ENCODE measurements at places on chromosomes 1 and 21.

GRCh38 chr1:94795434-94795833, 24.7 kb upstream of the SLC44A3 start:
- DNase-seq: no peak

- peak; percentile 35 for DNase-seq
Observed at GRCh38 chr1:31663622-31664452, 19.2 kb upstream of the PEF1 start.

DNA sequence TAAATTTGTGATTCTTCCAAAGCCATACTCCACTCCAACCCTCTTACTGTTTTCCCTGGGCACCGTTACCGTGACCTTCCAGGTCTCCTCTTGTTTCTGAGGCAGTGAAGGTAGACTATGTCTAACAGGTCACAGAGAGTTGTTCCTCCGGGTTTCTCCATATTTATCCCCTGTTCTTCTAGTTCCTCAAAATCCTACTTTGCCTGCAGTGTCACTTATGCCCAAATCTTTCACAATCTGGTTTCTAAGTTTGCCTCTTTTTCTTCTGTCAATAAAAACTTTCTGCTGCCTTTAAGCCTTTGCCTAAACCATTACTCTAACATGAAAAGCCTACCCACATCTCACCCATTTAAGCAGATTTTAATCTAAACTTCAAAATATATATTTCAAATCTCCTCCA, 87.7 kb downstream of the C4BPA start:
- no peak for DNase-seq

DNA sequence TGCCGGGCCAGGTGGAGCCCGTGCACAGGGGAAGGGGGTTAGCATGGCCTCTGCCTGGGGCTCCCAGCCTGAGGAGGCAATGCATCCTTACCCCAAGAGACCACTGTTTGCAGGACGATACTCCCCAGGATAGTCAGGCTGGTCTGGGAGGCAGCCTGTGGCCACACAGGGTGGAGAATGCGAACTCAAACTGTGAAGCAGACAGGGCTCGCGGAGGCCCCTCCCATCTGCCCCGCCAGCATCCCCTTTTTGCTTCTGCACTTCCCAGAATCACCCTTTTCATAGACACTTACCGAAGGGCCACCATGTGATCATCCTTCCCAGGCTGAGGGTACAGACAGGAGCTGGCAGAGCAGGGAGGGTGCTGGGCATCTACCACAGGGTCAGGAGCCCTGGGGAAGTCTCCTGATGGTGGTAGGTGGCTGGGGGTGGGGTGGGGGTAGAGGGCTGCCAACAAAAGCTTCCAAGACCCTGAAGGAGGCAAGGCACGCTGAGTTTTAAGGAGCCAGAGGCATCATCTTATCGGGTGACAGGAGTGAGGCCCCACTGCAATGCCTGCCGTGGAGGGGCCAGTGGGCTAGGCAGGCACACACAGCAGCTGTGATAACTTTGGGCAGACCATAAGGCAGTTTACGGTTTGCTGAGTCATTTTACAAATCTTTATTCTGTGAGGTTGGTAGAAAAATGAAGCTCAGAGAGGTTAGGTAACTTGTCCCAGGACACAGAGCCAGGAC, 31.3 kb upstream of the BTG2 start:
- peak; percentile 50 for DNase-seq

GRCh38 chr21:25573409-25574206, 33.7 kb downstream of the MRPL39 start:
- no peak for DNase-seq

DNA sequence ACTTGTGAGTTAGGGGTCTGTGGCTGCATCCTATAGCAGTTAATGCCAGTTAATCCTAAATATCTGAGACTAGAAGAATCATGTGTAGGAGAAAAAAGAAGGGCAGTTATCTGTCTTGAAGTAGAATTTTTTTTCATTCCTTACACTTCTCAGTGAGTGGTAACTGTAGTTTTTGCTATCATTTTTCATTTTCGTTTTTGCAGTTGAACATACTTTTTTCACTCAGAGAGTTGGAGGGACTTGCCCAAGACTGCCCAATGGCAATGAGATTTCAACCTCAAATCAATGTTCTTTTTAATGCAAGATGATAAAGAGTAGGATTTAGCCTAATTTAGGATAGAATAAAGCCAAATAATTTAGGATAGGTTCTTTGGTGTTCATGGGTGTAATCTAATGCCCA, 5.5 kb downstream of the PRDX6 start:
- no peak for DNase-seq

GRCh38 chr1:15684042-15684461, at the start of gene PLEKHM2:
TSS of gene PLEKHM2 (plus strand) at chr1:15684320. CDS start at chr1:15684559, 239 bp downstream.
- peak; percentile 18 for DNase-seq

DNA sequence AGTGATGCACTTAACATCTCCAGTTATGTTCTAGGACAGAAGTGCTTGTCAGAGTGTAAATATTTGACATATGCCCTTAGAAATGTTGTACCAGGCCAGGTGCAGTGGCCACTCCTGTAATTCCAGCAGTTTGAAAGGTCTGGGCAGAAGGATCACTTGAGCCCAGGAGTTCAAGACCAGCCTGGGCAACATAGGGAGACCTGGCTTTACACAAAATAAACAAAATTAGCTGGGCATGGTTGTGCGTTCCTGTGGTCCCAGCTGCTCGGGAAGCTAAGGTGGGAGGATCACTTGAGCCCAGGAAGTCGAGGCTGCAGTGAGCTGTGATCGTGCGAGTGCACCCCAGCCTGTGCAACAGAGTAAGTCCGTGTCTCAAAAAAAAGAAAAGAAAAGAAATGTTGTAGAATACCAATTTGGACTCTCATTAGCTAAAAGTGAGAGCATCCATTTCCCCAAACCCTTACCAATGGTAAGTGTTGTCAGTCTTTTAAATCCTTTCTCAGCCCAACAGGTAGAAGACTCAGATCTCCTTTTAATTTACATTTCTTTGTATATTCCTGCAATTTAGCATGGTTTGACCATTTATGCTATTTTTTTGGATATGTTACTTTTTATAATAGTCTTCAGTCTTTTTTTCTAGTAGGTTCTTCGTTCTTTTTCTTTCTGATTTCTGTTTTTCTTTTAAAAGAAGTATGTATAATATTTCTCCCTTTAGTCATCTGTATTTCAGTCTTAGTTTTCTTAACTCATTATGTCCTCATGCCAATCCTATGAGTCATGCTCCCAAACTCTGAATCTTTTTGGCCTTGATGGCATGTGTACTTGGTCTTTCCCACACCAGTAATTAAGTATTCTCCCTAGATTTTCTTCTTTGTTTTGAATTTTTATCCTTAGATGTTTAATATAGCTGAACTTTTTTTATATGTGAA, 74.4 kb downstream of the CAMTA1 start:
- no peak for DNase-seq

DNA sequence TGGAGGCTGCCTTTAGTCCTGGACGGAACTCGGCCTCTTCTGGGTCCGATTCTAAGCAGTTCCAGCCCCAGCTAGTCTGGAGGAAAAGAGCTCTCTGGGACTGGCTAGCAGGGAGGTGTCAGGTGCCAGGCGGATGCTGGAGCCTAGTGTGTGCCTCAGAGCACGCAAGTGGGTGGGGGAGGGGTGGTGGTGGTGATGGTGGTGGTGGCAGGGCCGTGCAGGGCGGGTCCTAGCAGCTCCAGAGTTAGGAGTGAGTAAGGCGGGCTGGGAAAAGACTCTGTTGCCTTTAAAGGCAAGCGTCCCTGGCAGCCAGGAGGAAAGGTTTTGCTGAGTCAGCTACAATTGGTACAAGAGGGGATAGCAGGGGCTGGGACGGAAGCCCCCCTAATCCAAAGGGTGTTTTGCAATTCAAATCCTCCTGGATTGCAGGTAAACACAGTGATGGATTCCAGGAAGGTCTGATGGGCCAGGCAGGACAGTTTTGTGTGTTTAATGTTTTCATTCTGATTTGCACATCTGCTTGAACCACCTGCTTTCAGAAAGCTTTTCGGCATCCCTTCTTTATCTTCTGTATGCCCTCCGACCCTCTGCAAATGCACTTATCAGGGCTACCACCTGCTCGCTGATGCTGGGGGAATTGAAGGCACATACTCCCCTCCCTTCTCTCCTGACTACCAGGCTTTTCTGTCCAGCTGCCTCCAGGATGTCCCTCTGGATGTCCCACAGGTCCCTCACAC, 4.1 kb upstream of the SLC2A1 start:
- peak; percentile 53 for DNase-seq

GRCh38 chr1:219417610-219418009, 195.3 kb downstream of the ZC3H11B start:
- DNase-seq: no peak

DNA sequence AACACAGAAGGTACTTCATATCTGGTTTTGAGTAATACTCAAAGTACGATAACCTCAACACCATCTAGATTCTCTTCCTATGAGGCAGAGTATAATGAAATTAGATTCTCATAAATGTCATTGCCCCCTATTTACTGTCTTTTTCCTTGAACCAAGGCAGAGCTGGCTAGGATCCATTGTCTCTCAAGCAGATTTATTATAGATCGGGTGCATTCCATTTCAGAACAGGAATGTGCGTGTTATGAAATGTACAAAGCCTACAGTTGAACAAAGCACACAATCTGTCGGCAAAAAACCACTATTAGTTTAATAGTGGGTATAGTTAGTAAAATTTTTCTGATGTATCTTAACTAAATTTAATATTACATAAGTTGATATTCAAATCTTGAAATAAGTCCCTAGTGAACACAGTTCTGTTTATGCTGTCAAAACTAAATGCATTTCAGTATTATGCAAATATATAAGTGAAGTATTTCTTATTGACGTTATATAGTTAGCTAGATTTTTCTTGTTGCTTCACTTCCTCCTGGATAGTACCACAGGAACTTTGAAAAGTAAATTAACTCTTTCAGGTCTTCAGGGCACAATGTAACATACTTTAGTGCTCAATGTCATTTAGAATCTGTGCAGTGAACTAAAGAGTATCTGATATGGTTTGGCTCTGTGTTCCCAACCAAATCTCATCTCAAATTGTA, 92.1 kb downstream of the DDAH1 start:
- DNase-seq: no peak

GRCh38 chr21:29224006-29224405, 74.7 kb upstream of the BACH1 start:
- no peak for DNase-seq

DNA sequence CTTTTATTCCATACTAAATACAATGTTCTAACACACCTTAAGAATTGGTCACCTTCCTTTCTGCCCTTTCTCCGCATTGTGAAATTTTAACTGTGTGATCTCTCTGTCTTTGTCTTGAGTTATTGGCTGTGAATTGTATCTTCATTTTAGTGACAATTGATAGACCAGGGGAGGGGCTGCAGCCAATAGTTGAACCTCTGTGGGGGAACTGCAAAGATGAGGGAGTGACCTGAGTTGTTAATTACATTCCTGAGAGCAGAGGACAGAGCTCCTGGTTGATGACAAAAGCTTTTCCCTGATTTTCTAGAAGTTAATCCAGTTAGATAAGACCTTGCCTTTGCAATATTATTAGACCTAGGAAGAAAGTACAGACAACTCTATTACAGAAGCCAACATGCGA, 1535.7 kb downstream of the BRINP3 start:
- DNase-seq: no peak

GRCh38 chr1:174036204-174036603, 14.0 kb upstream of the RC3H1 start:
- DNase-seq: no peak

DNA sequence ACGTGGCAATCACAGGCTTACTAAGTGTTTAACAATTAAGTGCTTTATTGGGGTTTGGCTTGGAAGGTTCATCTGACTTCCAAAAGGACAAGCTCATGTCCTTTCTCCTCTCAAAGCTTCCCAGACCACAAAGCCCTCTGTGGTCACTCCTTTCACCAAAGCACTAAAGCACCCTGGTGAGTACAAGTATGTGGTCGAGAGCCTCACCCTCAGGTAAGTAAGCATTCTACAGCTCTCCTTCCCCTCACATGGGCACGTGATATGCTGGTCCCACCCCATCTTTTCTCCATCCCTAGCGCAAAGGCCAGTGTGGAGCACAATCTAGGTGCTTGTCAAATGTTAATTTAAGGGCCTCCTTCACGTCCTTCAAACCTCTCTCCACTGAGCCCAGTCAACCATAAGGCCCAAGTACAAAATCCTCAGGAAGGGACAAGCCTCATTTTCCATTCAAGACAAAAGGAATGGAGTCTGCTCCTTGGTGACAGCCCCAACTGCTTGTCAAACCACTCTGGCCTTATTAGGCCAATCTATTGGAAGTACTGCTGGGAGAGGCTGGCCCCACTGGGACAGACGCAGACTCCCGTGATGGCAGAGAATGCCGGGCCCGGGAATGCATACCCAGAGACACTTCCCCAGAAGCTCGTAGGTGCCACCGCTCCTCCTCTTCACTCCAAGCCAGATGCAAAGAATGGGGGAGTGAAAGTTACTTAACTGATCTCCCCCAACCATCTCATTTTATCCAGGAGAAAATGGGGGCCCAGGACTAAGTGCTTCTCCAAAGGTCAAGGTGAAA, 7.8 kb downstream of the STMN1 start:
- DNase-seq: no peak

- peak; percentile 60 for DNase-seq
Observed at GRCh38 chr1:20486457-20487235, 636 bp upstream of the CAMK2N1 start.

GRCh38 chr1:77888081-77888780, at the start of gene NEXN:
TSS of gene NEXN (plus strand) at chr1:77888624. CDS start at chr1:77916107, 27,483 bp downstream.
- no peak for DNase-seq

- DNase-seq: no peak
Observed at GRCh38 chr21:33266789-33267135, 595 bp downstream of the IL10RB start.

DNA sequence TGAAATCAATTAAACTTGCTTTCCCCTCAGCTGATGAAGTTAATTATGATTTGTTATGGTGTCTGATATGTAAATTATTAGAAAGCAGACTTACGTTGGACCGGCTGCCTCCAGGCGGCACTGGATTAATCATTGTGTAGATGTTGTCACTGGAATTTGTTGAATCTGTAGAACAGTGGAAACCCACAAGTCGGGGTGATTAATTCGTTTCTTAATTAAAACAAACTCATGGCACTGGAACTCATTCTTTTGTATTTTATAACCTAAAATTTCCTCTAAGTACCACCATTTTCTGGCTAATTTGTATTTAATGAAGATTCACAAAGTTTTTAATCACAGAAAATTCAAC, 39.0 kb downstream of the MRPL37 start:
- DNase-seq: no peak

Measured in NCI-H1436 (cell line).